ENCODE measurements at places on chromosomes 3 and 15. TPM values are rescaled to one million over a fixed set of nuclear protein-coding genes. Genes with fewer than 3 reads are reported as not detected.
A peak's percentile ranks its signal among the peaks of the same experiment; 100 is the strongest.

DNA sequence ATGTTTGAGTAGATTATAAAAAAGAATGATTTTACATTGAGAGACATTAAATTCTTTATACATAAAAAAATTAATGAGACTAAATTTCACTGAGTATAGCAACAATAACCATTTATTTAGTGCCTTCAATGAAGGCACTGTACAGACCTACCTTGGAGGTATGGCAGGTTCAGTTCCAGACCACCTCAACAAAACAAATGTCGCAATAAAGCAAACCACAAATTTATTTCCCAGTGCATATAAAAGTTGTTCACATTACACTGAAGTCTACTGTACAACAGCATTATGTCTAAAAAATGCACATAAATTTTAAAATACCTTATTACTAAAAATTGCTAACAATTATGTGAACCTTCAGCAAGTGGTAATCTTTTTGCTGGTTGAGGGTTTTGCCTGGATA is 58.8 kb downstream of the SLC24A1 start:
- DNase-seq = no peak

GOLGA6B gene
- not detected for total RNA-seq

TRIM42 gene
- not detected for total RNA-seq

GRCh38 chr15:38225381-38225780 is 27.3 kb upstream of the SPRED1 start:
- DNase-seq = no peak

GRCh38 chr3:172524611-172525010 is 1.4 kb upstream of the TNFSF10 start:
- DNase-seq = no peak

- DNase-seq = peak; percentile 86
These were observed 11.8 kb upstream of the BCL2L10 start for GRCh38 chr15:52124270-52124880.

DNA sequence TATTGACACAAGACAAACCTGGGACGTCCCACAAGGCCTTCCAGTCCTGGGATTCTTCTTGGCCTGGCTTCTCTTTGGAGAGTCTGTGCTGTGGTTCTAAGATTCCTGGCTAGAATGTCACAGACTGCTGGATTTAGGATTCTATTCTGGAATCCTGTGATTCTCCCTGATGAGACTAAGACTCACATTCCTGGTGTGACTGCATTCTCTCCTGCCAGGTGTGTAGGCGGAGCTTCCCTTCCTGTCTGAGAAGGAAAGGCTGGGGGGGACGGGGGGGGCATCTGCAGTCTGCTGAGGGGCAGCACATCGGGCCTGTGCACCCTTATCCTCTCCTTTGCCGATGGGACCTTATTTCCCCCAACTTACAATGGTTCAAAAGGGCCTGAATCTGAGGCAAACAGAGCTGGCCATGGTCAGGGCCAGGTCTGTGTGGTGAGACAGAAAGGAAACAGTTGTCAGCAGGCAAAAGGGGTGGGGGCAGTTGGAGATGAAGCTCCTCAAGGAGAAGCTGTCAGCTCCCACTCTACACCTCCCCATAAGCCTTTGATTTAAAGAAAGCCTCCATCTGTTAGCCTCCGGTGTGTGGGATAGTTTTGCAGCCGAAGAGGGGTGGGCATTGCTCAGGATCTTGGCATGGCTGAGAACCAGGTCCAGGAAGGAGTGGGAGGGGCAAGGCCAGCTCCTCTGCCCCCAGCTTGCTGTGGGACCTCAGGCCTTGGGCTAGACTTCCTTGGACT is 30.9 kb downstream of the VIPR1 start:
- no peak for DNase-seq

DNA sequence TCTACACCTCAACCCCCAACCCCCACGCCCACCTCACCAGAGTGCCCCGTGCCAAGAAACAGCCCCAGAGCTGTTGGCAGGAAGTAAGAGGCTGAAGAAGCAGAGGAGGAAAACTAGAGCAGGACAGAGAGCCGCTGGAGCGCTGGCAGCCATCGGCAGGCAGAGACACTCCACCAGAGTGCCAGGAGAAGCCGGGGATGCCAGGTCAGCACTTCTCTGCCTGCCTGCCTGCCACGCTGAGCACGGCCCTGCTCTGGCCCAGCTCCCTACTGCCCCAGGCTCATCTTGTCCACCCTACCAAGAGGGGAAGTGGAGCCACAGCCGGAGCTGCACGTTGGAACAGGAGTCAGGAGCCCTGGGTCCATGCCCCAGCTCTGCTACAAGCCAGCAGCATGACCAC is 29.7 kb downstream of the CACNA2D2 start:
- no peak for DNase-seq

GRCh38 chr3:43676441-43676840 is 14.3 kb upstream of the ABHD5 start:
- DNase-seq = no peak

All from lung microvascular endothelial cell (primary cell).